ENCODE measurements at places on chromosomes 4 and X.
A peak's percentile ranks its signal among the peaks of the same experiment; 100 is the strongest.

DNA sequence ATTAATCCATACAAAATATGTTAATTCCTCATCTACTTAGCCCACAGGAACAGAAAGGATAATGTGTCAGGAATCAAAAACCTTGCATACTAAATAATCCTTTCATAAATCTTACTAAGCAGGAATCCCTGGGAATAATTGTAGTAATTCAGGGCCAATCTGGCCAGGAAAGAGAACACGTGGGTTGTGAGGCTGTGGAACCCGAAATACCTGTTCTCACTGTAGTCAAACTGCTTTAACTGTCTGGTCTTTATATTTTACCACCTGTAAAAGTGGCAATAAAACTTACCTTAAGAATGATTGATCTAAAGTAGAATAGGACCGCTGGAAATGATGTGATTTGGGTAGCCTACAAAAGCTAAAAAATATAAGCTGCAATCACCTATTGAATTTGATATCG lies 1620.9 kb downstream of the STIM2 start:
- DNase-seq, result no peak

DNA sequence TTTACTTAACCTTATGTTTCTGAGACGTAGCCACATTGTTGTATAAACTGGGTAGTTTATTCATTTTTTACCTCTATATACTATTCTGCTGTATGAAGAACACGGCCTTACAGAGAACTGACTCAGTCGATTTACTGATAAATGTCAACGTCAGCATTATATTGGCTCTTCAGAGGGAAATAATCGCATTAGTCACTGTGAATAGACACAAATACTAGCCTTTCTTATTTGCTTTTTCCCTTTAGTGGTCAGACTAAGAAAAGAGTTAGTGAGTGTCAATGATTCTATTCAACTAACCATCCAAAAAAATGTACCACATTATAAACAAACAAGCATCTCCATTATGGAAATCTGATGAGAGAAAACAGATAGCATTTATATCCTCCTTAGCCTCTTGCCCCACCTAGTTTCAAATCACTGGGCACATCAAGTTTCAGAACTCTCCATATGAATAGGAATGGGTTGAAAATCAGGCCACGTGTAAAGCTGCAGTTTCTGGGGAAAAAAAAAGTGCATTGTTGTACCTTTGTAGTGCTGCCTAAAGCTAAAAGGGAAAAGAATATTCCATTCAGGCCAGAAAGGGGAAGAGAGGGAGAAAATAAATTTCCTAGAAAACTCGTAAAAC lies 146.7 kb upstream of the VCX3A start:
- no peak for DNase-seq

DNA sequence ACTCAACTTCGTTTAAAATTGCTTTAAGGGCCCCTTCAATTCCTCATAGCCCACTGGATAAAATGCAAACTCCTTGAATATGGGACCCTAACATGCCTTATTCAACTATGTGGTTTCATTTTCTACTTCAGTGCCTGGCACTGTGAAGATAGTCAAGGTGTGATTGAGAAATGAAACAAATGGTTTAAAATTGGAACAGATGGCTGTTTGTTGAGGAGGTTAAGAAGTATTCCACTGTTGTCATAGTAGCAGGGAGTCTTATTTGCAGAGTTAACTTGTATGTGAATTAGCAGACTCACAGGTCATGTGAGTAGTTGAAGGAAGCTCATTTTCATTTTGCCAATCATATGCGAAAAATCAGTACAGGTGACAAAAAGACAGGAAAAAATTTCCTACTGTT lies 593.3 kb downstream of the KCTD8 start:
- DNase-seq, result no peak

GRCh38 chr4:109433205-109434006 lies at the start of gene SEC24B:
Gene SEC24B (plus strand): TSS chr4:109433815. CDS start chr4:109433870, 55 bp downstream.
- peak; percentile 94 for DNase-seq

GRCh38 chrX:17032351-17032750 lies 85.9 kb downstream of the REPS2 start:
- no peak for DNase-seq

GRCh38 chr4:186746581-186746980 lies 22.9 kb upstream of the FAT1 start:
- no peak for DNase-seq

- DNase-seq, result no peak
Observed at GRCh38 chrX:115038406-115038805, 21.0 kb upstream of the IL13RA2 start.

Data from naive B cell (primary cell).